Hypothalamus (tissue), 51 donors: ENCODE measurements at places on chromosomes 13 and 19.

DNA sequence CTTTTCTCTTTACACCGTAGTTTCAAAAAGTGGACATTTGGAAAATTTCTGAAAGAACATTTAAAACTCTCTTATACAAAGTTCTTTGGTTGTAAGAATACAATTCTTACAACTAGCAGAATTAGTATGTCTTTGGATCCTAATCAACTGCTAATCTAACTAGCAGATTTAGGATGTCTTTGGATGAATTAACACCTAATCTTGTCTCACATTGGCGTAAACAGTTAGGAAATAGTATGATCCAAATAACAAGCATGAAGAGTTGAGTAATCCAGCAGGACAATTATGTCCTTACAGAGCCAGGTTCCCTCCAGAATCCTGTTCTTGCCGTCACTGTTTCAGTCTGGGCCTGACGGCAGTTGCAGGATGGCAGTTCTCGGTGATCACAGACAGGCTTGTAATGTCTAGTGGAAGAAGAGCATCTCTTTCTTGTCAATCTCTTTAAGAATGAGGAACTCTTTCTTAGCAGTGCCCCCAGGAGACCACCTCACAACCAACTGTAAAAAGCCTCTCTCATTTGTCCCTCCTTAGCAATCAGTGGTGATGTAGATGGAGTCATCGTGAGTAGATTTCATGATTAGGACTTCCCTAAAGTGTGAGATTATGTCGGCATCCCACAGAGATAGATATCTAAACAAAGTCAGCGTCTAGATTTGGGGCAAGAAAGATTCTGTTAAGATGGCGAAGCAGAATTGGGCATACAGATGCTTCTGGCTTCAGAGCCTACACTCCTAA is 5.7 kb upstream of the TNFSF13B start:
- DNase-seq: no peak

DNA sequence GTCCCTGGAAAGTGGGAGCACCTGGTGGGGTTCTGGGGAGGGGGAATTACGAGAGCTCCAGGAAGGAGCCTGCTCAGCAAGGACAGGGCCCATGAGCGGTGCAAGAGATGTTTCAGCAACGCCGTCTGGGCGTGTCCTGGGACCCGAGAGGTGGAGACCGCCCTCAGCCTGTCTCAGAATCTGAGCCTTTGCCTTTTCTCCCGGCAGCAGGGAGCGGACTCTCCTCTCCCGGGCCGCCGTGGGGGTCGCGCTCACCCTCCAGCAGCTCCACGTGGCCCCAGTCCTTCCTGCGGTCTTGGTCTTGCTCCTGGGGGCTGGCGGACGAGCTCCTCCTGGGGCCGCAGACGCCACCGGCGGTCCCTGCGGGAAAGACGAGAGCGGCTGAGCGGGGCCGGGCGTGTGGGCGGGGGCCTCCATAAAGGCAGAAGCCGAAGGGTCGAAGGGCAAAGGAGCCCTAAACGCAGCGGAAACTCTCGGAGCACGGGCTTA is 714 bp downstream of the POLRMT start:
- DNase-seq: no peak

DNA sequence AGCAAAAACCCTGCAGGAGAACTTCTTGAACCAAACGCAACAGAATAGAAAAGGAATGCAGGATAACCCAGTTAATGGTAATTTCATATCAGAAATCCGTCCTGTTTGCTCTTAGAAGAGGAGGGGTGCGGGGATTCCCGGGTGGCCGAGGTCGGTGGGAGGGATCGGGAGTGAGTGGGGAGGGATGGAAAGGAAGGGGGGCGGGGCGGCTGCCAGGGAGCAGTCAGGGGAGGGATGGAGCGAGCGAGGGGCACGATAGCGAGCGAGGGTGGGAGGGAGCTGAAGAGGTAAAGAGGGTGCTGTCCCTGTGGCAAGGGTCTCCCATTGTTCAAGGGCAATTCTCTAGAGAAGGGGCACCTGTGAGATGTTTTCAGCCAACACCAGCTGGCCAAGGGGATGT is 26.5 kb downstream of the CD177 start:
- no peak for DNase-seq

DNA sequence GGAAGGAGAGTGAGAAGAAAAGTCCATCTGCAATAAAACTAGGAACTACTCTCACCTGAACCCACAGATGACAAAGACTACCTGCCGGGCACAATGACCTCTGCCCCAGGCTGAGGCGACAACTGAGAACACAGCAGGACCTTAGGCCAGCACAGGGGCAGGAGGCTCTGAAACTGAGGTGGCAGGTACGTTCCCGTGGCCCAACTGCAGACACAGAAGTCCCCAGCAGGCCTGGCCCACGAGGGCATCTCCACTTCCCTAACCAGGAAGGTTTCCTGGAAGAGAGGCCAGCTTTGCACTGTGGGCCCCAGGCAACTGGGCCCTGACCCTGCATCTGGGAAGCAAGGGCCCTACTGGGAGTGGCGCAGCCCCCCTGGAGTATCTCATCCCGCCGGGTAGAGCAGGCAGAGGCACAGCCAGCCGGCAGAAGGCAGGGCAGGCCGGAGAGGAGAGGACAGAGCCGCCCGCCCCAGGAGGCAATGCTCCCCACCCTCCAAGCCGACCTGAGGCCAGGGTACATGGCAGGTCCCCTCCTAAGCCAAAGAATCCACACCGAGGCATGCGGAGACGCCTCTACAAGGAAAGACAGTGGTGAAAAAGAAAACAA is 32.7 kb downstream of the STK24 start:
- DNase-seq: no peak

DNA sequence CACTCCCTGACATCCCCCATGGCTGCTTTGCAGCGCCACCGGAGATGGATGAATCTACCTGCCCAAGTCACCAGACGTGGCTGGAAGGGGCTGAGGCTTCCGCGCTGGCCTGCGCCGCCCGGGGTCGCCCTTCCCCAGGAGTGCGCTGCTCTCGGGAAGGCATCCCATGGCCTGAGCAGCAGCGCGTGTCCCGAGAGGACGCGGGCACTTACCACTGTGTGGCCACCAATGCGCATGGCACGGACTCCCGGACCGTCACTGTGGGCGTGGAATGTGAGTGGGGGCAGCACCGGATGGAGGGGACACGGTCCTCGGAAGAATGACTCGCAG is 4.6 kb downstream of the ICAM5 start:
- no peak for DNase-seq

- no peak for DNase-seq
These were observed 133.7 kb downstream of the RAP2A start for GRCh38 chr13:97567510-97568243.

DNA sequence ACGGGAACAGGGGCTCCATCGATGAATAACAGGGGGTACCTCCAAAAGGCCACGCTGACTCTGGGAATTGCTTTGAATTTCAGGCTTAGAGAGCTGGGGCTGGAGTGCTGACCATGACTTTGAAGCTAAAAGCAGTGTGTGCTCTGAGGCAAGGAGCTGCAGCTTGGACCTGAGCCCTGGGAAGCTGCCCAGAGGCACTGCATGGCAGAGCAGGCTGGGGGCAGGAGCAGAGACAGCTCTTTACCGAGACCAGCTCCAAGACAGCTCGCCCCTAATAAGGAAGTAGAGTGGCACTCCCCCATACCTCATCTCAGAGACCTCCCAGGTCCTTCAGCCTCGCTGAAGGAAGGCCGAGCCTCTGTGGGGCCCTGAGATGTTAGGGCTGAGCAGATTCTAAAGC is 200.2 kb downstream of the COL4A1 start:
- peak; percentile 19 for DNase-seq

GRCh38 chr19:31100981-31101380 is 248.3 kb downstream of the TSHZ3 start:
- no peak for DNase-seq

DNA sequence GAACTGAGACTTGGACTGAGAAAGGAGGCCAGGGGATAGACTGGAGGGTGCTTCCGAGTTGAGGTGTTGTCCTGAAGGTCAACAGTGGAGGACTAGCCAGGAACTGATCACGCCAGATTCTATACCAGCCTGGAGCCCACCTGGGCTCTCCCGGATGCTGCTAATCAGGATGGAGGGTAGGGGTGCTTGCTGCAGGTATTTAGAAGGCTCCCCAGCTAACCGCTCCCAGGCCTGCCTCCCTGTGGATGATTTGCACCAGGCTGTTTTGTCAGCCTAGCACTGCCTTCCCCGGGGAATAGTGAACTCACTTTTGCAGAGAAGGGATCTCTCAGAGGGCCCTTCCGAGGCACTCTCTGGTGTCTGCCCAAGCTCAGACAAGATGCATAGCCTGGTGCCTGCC is 60.5 kb upstream of the KCTD15 start:
- no peak for DNase-seq

DNA sequence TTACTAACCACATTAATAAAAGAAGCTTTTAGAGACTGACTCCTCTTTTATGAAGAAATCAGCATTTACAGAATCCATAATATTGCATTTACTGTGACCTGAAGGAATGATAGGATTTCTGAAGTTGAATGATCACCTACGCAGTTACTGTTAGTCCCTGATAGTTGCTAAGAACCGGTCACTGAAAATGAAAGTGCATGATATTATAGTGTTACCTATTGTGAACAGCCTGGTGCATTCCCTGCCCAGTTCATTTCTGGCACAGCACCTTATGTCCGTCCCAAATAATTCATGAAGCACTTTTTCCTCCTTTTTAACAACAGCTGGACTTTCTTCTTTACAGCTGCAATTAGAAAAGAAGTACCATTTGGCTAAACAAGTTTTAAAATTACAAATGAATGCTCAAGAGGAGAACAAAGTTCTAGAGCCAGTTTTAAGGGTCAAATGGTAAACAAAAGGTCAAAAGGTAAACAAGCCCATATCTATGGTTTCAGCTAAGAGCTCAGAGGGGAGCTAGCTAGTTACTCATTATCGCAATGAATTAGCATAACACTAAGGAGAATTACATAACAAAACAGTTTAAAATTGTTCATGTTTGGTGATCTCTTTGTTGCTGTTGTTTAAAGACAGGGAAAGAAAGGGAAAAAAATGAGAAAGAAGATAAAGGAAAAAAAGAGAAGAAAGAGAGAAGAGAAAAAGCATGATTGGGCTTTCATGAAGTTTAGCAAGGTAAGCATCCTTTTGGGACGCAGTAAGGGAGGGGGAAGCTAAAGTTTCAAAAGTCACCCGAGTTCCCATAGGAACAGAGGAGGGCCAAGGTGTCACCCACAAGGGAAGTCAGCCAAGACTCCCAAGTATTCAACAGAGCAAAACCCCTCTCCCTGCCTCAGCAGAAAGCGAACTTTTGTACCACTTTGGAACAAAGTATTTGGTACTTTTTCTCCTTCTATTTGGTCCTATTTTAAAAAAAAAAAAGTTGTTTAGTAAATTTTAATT is 50.2 kb downstream of the FLT3 start:
- no peak for DNase-seq

- no peak for DNase-seq
These were observed 6.6 kb upstream of the GIPC1 start for GRCh38 chr19:14502334-14503092.

GRCh38 chr19:46192992-46193650 is 36.4 kb upstream of the IGFL1 start:
- DNase-seq: no peak

GRCh38 chr13:48896312-48896711 is 79.4 kb upstream of the FNDC3A start:
- no peak for DNase-seq
